Endothelial cell of umbilical vein (primary cell): ENCODE measurements at places on chromosomes 7 and 10. TPM values are rescaled to one million over a fixed set of nuclear protein-coding genes. Genes with fewer than 3 reads are reported as not detected.

GRCh38 chr7:73823257-73823656, 7.5 kb upstream of the CLDN4 start:
- H3K27ac ChIP-seq: no peak overlapping the region
- no peak for DNase-seq
- no peaks in the 10 kb centered on the region for H3K27me3 ChIP-seq
- peaks cover 5% of the 10 kb centered on the region for H3K4me1 ChIP-seq
- no peak overlapping the region for H3K4me3 ChIP-seq
- no peaks in the 10 kb centered on the region for H3K36me3 ChIP-seq

DNA sequence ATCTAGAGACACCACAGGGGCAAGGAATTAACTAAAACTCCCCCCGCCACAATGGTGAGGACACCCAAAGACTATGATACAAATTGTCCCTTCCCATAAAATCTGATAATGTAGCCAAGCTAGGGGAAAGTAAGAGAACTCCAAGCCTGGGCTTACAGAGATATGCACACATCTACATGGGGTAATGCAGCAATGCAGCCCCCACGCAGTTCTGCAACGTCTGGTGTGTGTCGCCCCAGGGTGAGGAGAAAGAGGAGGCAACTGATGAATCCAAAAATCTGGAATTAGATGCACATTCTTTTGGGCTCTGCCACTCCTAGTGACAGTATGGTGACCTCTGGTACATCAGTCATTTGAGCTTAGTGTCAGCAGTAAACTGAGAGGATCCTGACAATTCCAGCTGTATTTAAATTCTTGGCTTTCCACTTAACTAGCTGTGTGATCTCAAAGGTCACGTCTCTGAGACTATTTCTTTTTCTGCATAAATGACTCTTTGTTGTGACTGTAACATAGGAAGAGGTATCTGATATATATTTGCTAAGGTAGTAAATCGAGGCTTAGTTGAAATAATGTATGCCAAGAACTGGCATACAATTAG, 51.5 kb downstream of the PIP4K2A start:
- H3K27me3 ChIP-seq: no peaks in the 10 kb centered on the region
- no peak overlapping the region for H3K4me3 ChIP-seq
- H3K4me1 ChIP-seq: no peaks in the 10 kb centered on the region
- DNase-seq: no peak
- H3K27ac ChIP-seq: no peak overlapping the region

DNA sequence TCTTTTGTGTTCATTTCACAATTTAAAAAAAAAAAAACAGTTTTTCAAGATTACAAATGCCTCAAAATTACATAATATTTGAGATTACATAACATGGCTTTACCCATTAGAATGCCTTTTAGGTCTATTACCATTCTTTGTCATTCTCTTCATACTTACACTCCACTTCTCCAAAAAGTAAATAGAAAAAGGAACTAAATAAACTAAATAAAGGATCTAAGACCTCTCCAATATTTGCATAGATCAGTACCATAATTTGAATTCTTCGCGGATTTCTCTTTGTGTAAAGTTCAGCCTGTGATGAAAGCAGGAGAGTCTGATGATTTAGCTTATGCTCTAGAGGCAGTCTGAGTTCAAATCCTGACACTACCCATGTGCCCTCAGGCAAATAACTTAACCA, 56.4 kb upstream of the C1GALT1 start:
- no peaks in the 10 kb centered on the region for H3K36me3 ChIP-seq
- no peak overlapping the region for H3K27ac ChIP-seq
- H3K4me1 ChIP-seq: no peaks in the 10 kb centered on the region

DNA sequence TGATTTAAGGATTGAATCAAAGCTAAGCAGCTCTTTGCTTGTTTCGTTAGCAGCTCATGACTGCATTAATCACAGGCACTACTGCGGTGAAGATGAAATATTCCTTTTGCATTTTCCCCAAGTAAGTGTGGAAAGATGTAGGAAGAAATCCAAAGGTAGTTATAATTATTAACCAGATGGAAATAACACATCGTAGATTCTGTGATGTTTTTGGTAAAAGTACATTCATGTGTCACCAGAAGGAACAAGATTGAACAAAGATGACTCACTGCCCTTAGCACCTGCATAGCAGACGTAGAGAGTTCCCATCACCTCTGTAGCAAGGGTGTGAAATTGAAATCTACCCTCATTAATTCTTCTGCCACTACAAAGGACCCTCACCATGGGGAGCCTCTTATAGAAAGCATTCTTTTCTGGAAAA, 37.1 kb downstream of the SMURF1 start:
- peaks cover 54% of the 10 kb centered on the region for H3K4me1 ChIP-seq
- peak; percentile 23 for DNase-seq
- H3K27me3 ChIP-seq: no peaks in the 10 kb centered on the region
- no peaks in the 10 kb centered on the region for H3K36me3 ChIP-seq

DNA sequence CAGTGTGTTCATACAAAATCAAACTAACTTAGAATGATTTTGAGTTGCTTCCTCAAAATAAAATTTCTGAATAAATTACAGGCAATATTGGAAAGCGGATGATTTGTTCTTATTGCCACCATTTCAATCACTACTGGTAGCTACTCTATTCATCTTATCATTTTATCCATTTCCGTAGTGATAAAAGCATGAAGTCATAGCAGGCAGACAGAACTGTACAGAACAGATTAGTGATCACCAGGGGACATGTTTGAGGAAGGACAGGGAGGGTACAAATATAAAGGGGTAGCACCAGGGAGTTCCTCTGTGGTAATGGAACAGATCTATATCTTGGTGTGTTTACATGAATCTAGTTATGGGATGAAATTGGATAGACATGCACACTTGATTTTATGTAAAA, 138.5 kb downstream of the WNT2 start:
- H3K4me1 ChIP-seq: peaks cover 13% of the 10 kb centered on the region
- H3K36me3 ChIP-seq: no peaks in the 10 kb centered on the region
- H3K4me3 ChIP-seq: no peak overlapping the region
- peak overlapping the region; percentile 55 for H3K27ac ChIP-seq
- DNase-seq: peak; percentile 72

DNA sequence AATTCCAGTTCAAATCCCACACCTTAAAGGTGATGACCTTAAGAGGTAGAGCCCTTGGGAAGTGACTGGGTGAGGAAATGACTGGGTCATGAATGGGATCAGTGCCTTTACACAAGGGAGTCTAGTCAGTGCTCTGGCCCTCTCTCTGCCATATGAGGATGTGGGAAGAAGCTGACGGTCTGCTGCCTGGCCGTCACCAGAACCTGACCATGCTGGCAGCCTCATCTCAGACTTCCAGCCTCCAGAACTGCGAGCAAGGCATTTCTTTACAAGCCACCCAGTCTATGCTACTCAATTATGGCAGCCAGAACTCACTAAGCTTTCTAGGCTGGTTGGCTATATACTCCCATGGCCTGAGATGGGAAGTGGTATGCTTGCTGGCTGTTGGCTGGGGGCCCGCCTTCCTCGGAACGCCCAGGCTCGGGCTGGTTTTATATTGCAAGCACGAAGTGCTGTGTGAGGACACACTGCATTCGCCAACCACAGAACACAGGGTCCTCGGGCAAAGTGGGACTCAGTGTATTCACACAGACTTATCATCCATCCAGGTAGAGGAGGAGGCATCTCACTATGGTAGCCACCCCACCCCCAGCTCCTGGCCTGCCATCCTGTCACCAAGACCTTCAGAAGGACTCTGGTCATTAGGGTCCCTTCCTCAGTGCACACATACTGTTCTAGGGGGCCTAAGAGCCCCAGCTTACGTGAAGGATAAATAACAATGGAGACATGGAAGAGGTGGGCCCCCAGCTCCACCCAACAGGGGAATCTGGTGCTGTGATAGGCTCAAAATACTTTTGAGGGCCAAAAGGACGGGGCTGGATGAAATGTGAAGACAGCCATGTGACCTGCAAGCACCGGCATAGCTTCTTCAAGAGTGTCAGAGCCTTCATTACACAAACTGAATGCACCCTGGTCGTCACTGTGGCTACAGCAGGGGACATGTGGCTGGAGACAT, 49.0 kb downstream of the ZRANB1 start:
- peaks cover 28% of the 10 kb centered on the region for H3K36me3 ChIP-seq
- H3K4me1 ChIP-seq: no peaks in the 10 kb centered on the region
- H3K4me3 ChIP-seq: no peak overlapping the region
- no peak for DNase-seq
- no peak overlapping the region for H3K27ac ChIP-seq

- no peak for DNase-seq
- no peaks in the 10 kb centered on the region for H3K4me1 ChIP-seq
- H3K27ac ChIP-seq: no peak overlapping the region
- no peaks in the 10 kb centered on the region for H3K36me3 ChIP-seq
- H3K27me3 ChIP-seq: no peaks in the 10 kb centered on the region
Measured at GRCh38 chr7:21500117-21500832, 42.6 kb upstream of the DNAH11 start.

GRCh38 chr7:98870807-98871491, 1.1 kb upstream of the TMEM130 start:
- no peak overlapping the region for H3K4me3 ChIP-seq
- H3K27ac ChIP-seq: no peak overlapping the region
- H3K27me3 ChIP-seq: peaks cover 23% of the 10 kb centered on the region
- no peaks in the 10 kb centered on the region for H3K4me1 ChIP-seq
- DNase-seq: no peak
- no peaks in the 10 kb centered on the region for H3K36me3 ChIP-seq

- H3K27me3 ChIP-seq: no peaks in the 10 kb centered on the region
- DNase-seq: peak; percentile 78
- no peaks in the 10 kb centered on the region for H3K36me3 ChIP-seq
- no peak overlapping the region for H3K27ac ChIP-seq
Measured at GRCh38 chr10:61974601-61975390, 73.3 kb downstream of the ARID5B start.

DNA sequence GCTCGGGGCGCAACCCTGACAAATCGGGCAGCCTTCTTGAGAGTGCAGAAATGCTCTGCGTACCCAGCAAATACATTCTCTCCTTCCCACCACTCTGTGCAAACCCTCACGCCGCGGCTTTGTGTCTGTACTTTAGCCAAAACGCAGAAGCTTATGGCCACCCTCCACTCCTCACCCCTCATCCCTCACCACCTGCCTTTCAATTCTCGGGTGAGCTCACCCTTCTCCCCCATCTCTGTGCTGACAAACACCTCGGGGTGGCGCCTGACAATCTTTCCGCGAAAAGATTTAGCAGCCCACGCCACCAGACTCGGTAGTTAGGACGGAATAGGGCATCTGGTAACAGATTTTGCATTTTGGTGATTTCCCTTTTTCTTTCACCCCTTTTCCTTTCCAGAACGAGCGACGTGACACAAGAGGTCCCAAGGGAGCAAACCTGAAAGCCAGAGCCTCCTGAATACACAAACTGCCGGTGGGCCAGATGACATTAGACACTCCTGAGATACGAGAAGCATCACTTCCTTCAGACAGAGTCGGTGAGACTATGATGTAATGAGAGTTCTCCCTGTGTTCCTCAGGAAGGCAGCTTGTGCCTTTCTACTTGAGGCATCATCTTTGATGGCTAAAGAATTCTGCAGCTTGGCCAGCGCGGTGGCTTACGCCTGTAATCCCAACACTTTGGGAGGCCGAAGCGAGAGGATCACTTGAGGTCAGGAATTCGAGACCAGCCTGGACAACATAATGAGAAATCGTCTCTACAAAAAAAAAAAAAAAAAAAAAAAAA, 671 bp upstream of the ATAD1 start:
- peaks cover 22% of the 10 kb centered on the region for H3K4me1 ChIP-seq
- peak overlapping the region; percentile 61 for H3K4me3 ChIP-seq
- DNase-seq: peak; percentile 26
- peaks cover 2% of the 10 kb centered on the region for H3K36me3 ChIP-seq
- H3K27ac ChIP-seq: no peak overlapping the region

ANXA11 gene
- 122 and 143 TPM in 2 replicates for total RNA-seq

RNF32 gene
- not detected in 2 replicates for total RNA-seq

TIAL1 gene
- total RNA-seq: 150 and 154 TPM in 2 replicates

ACTR3C gene
- 0.69 TPM in 1 of 2 replicates, not detected in the other for total RNA-seq

ZNF786 gene
- 5.4 and 5.9 TPM in 2 replicates for total RNA-seq

ERVW-1 gene
- total RNA-seq: not detected in 2 replicates

PDE6C gene
- total RNA-seq: not detected in 2 replicates
